Fibroblast of the aortic adventitia (primary cell): ENCODE measurements at places on chromosomes 3 and 15.

DNA sequence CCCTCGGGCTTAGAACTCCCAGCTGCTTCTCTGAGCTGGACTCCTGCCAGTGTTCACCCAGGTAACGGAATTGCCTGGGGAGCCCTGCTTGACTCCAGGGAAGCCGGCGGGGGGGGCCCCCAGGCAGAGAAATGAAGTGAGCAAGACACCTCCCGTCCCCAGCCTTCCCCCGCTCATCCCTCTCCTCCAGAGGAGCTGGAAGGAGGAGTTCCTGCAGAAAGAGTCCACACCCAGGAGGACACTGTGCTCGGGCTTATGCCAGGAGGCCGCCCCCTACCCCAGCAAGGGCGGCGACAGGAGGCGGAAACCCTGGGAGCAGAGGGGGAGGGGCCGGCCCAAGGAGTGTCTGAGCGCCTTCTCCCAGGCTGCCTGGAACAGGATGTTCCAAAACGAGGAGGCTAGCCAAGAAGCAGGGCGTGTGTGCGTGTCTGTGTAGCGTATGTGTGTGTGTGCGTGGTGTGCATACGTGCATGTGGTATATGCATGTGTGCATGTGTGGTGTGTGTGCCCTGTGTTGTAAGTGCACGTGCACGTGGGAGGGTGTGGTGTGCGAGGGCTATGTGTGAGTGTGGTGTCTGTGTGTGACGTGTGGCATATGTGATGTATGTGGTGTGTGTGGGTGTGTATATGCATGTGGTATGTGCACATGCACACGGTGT lies 511.3 kb downstream of the SHQ1 start:
- DNase-seq, result peak; percentile 71

DNA sequence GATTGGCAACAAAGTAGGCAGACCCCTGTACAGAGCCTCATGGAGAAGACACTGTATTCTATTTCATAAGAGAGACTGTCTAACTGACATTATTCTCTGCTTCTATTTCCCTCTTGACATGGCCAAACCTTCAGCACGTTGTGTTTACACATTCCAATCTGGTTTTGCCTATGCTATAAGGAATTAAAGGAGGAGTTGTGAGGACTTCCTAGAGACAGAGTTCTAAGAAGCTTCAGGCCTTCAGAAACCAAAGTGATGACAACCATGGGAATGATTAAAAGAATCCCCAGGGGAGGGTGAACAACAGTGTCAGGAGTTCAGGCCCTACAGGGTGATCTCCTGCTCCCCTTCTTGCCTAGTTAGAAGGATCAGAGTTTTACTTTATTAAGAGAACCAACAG lies 44.9 kb upstream of the CAPN7 start:
- no peak for DNase-seq

DNA sequence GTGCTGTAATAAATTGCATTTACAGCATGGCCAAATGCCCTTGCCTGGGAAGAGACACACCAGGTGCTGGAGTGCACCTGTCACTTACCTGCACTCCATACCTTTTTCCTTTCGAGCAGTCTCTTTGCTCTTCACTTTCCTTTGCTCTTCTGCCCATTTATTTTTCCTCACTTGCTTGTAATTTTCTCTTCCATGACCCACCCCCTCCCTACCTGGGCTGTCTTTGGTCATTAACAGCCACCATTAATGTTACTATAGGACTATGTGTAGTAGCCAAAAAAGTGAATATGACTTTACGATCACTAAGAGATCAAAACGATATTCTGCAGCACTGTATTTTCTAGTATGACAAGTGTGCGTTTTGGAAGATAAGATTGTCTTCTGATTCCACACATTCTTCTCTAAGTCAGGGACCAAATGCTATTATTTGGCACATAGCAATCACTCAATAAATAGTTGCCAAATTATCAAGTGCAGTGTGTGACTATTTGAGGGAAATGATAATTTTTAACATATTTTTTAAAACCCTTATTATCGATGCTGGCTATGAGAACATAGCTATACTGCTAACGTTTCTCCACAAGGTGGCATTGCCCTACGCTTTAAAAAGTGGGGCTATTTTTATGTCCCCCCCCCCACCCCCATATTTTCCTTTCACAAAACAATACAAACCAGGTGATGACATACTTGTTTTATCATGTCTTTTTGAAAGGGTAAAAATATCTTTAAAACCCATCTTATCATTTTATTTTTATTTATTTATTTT lies 114.4 kb downstream of the GHSR start:
- no peak for DNase-seq

- DNase-seq, result no peak
These were observed 272.2 kb upstream of the CHRNA7 start for GRCh38 chr15:31758126-31758525.

GRCh38 chr15:40511093-40511471 lies 40.3 kb downstream of the CHST14 start:
- no peak for DNase-seq

- no peak for DNase-seq
These were observed 213.8 kb downstream of the ARRDC4 start for GRCh38 chr15:98174286-98174685.

DNA sequence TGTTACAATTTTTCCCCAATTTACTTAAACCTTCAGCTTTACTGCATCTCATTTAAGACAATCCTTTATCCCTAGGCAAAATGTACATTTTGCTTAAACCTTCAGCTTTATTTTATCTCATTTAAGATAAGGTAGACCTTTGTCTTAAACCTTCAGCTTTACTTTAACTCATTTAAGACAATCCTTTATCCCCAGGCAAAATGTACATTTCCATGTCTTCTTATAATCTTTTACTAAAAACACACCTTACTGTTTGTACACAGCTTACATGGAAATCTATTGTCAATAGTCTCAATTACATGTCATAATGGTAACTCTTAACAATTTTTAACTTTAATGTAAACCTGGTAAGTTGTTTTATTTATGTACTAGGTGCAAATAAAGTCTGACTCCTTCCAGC lies 58.7 kb upstream of the MKRN3 start:
- no peak for DNase-seq

DNA sequence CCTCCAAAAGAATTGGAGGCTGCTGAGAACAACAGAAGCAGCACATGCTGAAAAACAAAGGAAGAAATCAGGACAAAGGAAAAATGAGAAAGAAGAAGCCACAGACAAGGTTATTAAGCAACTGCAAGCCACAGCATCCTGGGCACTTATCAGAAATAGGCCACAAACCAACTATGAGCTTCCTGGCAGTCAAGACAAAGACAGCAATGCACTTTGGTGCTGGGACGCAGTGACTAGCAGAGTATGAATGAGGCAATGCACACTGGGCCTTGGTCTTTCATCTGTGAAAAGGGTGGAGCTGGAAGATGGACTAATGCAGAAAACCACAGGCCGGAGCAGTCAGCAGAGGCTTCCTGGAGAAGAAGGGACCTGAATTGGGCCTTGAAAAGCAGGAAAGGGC lies 56.0 kb upstream of the LINGO1 start:
- DNase-seq, result no peak

GRCh38 chr3:59128685-59129084 lies 78.9 kb upstream of the CFAP20DC start:
- DNase-seq, result no peak

- DNase-seq, result peak; percentile 57
These were observed 10.4 kb downstream of the CLDN11 start for GRCh38 chr3:170429050-170429449.

DNA sequence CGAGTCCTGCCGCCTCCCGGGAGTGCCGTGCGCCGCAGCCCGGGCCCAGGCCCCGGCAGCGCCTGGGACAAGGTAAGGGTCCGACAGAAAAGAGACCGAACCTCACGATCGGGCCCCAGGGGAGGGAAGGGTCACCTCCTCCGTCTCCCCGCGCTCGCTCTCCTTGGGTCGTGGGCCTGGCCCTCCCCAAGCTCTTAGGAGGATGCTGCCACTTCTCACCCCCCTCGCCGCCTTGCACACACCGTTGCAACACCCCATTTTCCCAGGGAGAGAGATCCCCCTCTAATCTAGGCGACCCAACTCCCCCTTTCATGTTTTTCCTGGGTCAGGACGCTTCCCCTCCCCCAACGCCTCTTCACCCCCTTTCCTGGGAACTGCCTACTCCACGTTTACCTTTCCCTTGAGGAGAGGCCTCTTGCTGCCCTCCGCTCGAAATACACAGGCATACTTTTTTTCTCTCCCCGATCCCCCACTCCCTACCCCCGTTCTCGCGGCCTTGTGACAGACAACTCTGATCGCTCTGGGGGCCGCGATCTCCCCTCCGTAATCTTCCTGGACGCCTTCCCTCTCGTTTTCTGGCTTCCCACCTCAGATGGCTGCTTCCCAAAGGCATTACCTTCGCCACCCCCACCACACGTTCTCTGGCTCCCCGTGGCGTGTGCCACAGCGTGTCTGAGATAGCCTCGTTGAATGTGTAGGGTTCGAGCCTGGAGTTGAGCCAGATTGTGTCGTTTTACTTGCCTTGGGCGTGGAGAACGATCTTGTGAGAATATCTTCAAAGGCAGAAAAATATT lies 688 bp downstream of the SETD5 start:
- DNase-seq, result peak; percentile 57

DNA sequence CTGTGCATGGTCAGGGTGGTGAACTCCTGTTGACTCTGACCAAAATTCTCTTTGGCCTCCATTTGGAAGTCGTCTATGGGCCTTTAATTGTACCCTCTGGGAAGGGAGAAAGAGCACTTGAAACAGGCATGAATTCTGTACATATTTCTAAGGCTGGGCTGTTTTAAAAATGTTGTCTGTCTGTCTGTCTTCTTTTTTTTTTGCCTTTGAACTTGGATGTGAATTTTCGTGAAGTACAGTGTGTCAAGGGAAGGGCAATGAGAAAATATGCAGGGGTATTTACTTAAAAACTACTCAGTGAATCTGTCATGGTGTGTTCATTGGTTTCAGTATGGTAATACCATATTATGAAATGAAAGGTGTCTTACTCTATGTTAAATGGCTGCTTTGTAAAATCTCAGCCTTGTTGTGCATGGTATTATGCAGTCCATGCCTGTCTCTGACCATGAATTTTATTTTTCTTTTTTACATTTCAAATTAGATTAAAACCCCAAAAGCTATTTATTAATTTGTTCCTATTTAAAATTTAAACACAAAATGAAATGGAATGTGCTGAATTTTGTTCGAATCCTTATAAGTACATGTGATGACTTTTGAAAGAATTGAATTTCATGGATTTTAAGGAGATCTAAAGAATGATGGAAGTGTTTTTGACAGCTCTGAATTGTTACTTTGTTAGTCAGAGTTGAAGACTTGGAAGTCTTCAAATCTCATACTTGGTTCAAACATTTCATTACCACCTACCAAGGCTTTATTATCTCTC lies 51.1 kb downstream of the RARB start:
- no peak for DNase-seq

DNA sequence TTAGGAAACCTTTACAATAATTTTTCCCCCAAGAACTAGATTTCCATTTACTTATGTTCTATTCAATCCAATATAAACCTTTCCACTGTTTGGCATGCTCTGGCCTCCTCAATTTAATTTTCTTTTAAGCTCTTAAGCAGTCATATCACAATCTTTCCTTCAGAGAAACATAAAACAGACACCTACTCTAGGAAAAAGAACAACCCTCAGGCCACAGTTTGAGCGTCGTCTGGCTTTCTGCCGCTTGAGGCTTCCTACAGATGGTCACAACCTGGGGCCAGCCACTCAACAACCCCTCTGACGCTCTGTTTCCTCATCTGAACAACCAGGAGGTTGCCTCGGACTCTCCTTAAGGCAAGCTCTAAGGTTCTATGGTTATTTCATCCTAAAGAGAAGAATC lies 143.3 kb downstream of the ADAMTS17 start:
- DNase-seq, result no peak

DNA sequence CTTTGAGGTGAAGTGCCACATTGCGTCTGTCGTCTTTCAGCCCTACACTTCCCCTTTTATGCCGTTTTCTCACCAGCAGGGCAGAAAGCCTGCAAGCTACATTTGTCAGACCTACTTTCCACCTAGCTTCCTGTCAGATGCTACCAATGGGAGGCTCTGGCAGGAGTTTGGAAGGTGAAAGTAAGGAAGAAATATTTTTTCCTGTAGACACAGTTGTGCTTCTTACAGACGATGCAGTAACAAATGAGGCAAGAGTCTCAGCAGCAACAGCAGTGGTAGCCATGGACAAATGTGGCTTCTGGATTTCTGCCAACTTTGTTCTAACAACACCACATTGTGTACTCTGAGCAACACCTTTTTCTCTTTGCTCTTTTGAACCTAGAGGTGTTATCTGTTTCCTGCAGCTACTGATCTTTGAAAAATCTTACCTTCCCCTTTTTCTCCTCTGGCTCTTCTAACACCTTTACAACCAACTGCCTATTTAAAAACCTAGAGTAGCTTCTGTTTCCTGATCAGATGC lies 70.6 kb upstream of the STT3B start:
- no peak for DNase-seq

DNA sequence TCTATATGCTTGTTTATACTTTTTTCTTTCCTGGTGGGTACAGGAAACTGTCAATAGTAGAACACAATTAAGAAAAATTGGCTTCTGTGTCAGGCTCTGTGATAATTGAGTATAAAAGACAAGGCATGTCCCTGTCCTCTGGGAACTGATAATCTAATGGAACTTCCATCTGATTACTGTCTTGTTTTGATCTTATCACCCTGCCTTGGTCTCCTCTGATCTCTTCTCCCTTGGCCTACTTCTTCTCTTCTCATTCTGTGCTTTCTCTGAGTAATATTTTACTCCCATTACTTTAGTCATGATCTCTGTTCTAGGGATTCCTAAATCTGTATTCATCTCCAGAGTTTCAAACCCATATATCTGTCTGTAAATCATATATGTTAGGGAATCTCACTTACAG lies 14.6 kb downstream of the UBE2Q2 start:
- no peak for DNase-seq

- peak; percentile 65 for DNase-seq
These were observed 5.4 kb upstream of the ALDH1A2 start for GRCh38 chr15:58070801-58071418.

DNA sequence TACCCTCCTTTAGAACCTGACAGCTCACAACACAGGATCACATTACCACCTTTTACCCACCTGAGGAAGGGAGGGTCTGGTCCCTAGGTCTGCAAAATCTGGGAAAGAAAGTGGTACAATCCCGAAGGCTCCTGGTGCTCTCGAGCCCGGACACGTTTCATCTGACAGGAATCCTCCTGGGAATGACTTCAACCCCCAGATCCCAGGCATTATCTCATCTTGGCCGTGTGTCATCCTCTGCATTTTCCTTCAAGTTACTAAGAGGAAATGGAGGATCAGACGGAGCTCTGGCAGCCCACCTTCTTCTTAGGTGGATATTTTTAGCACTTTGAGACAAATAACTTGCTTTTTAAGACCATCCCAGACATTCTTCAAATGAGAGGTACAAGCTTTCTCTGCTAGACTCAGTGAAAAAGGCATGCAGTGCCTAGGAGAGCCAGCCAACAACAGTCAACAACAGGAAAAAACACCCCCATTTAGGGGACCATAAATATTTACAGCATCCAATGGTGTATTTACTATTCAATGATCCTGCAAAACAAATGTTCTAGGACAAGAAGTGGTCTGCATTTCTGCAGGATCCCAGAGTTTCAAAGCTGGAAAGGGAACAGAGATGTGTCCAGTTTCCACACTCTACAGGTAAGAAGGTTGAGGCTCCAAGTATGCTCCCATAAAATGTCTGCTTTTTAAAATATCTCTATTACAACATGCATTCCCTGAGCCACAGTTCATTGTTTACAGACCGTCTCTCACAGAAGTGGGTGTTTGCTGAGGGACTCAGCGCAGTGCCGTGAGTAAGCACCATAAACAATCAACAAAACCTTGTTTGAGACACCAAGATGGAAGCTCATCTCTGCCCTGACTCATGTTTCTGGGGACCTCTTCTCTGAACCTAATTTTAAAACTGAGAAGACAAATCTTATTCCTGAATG lies 38.3 kb upstream of the ARHGEF3 start:
- peak; percentile 45 for DNase-seq
